ENCODE measurements at places on chromosomes 3 and 15.
A peak's percentile ranks its signal among the peaks of the same experiment; 100 is the strongest.

DNA sequence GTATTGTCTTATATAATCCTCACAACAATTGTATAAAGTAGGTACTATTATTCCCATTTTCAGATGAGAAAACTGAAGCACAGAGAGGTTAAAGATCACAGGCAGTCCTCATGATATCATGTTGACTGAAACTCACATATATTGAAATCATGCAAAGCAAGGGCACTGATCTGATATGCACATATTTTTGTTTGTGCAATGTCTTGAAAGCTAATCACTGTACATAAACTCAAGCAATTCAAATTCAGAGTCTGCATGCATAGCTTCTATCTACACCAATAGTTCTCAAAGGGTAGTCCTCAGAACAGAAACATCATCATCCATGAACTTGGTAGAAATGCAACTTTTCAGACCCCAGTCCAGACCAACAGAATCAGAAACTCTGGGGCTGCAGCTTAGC is 119.2 kb upstream of the STT3B start:
- DNase-seq = no peak

DNA sequence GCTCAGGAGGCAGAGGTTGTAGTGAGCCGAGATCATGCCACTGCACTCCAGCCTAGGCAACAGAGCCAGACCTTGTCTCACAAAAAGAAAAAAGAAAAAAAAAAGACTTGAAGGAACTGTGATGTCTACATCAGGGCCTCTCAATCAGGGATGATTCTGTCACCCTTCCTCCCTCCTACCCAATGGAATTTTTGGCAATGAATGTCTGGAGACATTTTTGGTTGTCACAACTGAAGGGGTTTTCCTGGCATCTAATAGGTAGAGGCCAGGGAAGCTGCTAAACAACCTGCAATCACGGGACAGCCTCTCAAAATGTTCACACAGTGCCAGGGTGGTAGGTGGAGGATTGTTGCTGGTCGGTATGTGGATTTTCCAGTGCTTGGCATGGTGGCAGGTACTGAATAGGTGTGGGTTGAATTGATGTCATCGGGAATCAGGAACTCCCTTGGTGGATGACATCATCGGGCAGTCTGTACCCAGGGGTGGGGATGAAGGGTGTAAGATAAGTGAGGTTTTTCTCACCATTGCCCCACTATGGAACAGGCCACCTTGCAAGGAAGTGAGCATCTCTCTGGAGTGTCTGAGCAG is 71.3 kb downstream of the MESD start:
- DNase-seq = no peak

DNA sequence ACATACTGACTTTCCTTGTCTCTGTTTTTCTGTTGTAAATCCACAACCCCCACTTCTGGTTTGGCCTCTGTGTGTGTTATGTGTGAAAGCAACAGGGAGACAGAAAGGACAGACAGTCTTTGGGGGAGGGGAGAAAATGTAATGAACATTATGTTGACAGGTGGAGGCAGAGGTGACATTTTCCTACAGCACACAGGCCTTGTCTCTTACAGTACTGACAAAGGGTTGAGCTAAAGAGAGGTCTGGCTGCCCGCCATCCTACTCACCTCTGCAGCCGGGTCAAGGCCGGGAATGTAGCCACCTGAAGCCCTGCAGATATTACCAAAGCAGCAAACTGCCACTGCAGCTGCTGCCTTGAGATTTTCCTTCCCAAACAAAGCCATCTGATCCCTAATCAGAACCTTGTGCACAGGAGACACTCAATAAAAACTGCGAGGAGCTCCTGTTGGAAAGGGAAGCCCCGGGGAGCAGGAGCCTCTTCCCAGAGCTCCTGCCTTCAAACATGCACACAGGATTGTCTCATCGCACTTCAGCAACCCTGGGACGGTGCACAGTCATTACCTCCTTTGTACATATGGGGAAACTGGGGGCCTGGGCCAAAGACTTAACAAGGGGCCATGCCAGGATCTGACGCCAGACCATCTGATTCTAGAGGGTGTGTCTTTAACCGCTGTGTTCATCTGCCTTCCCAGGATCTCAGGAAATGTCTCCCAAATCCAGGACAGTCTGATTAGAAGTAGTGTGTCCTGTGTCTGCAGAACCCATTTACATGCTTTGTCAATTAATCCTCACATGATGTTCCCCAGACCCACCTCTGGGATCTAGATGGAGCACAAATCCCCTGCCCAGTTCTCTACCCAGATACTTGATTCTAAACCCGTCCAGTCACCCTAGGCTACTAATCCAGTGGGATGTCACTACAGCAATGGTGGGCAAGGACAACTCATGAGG is 14.2 kb downstream of the MYO5C start:
- DNase-seq = no peak

GRCh38 chr15:43100971-43101370 is 4.9 kb downstream of the UBR1 start:
- no peak for DNase-seq

GRCh38 chr3:100086401-100086800 is 27.9 kb downstream of the FILIP1L start:
- DNase-seq = no peak

- DNase-seq = no peak
Observed at GRCh38 chr3:6861625-6862000, 698 bp downstream of the GRM7 start.

GRCh38 chr15:71052356-71052755 is 62.9 kb upstream of the THSD4 start:
- DNase-seq = no peak

DNA sequence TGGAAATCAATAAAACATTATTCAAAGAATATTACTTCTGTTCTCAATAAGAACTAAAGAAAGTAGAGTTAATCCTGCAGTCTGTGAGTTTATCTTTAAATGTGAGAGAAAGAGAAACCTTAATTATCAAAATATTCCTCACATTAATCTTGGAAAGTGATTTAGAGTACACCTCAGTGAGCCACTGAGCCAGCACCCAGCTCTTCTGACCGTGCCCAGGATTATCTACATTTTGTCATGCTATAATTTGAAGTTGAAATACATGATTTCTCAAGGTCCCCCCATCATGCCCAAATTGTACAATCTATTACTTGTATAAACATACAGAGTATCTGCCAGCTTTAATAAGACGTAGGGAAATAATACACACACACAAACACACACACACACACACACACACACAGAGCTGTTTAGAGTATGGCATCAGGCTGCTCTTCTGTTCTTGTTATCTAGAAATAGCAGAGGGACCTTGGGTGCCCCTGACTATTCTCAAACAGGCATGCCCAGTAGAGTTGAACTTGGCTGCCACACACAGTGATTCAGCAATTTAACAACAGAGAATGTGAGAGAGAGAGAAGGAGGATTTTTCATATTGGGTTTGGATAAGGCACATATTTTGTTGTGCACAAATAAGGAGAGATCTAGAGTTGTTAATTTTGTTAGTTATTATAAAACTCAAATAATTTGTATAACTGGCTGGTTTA is 74.4 kb downstream of the P2RY1 start:
- DNase-seq = no peak

GRCh38 chr3:156029208-156029607 is 91.2 kb upstream of the KCNAB1 start:
- DNase-seq = no peak

- DNase-seq = no peak
Observed at GRCh38 chr15:87871258-87871681, 385.3 kb downstream of the NTRK3 start.

- DNase-seq = no peak
Observed at GRCh38 chr3:172355836-172356235, 92.4 kb downstream of the GHSR start.

- DNase-seq = no peak
Observed at GRCh38 chr3:45152307-45152706, 6.1 kb upstream of the CDCP1 start.

- DNase-seq = no peak
Observed at GRCh38 chr3:14433106-14433505, 30.7 kb downstream of the SLC6A6 start.

DNA sequence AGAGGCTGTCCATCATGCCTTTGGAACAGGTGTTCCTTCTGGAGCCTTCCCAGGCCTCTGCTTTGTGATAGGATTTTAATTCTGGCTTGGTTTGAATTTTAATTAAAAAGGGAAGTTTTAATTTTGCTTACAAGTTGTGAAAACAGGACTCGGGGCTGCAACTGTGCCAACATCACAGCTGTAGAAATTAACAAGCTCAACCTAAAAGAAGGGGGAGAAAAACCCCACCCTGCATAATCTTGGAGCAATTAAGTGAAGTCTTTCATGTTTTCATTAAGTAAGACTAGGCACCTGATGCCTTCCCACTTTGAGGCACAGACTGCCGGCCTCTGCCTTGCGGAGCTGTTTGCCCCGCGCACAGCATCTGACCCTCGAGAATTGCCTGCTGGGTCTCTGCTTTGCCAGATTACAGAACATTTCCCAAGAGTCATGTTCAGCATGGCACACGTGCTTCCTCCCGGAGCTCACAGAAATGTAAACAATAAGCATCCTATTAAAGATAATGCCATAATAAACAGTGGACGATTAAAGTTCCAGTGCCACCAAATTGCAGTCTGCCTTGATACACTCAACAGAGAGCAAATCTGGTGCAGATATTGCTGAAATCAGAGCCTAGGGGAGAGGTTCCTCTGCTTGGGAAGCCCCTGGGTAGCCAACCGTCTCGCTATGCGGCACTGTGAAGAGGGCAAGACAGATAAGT is 364.2 kb downstream of the LRTM1 start:
- no peak for DNase-seq

DNA sequence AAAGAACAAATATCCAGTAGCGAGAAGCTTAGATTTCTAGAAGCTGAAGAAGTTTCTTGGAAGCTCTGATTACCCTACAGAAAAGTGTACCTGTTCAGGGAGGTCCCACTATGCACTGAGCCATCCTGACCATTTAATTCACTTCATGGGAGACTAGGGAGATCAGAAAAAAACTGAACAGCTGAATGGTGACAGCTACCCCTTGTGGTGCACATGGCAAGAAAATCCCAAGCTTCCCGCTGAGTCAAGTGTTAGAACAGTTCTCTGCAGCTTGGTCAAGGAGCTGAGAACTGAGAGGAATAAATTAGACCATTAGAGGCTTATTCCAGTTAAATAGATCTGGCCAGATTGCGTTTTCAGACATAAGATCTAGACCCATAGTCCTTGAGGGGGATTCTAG is 197.2 kb upstream of the VEPH1 start:
- no peak for DNase-seq

DNA sequence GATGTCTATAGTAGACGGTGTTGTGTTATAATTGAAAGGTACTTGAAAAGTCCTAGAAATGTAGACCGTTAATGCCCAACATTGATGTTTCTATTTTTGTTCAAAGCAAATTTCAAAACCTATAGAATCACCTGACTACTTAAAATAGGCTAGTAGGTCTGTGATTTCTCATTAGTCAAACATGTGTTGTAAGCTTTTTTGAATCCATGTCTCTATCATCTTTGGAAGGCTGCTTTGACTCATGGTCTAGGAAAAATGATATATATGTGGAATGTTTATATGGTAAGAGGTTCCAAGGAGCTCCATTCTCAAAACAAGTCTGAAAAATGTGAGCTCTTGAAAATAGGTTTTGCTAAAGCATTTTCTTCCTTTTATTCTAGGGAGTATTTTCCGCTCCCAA is 375.3 kb downstream of the LPP start:
- no peak for DNase-seq

DNA sequence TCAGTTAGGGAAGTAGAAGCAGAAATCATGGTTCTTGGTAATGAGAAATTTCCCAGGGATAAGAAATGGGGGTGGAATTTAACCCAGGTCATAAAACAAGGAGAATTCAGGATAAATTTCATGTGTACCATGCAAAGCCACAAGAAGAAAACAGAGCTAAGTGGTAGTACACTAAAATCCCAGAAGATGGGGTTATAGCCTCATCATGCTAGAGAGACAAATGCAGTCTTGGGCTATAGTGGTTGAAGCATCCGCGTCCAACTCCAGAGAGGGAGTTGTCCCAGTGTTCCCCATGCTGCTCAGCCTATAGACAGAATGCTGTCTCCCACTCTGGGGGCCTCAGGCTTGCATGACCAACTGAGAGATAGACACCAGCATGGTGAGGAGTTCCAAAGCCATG is 36.2 kb upstream of the CLRN1 start:
- DNase-seq = no peak

GRCh38 chr3:46903341-46904302 is 26.1 kb downstream of the PTH1R start:
- DNase-seq = no peak

DNA sequence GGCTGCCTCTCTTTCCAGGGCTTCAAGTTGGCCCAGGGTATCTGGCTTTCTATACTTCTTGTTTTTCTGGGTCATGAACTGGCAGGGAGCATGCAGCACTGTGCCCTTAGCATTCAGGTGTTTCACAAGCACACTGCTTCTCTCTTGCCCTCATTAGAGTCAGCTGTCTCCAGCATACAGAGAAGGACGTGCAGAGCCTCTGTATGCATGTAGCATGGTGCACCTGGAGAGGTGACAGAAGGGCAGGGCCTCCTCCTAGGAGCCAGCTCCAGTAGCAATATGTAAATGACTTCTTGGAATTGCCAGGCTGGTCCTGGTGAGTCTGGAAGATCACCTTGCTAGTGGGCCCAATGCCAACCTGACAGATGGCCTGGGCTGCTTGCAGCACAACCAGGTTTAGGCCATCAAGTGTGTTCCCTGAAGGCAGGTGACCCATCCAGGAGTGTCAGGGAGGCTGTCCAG is 44.8 kb upstream of the ATP2C1 start:
- DNase-seq = peak; percentile 93

DNA sequence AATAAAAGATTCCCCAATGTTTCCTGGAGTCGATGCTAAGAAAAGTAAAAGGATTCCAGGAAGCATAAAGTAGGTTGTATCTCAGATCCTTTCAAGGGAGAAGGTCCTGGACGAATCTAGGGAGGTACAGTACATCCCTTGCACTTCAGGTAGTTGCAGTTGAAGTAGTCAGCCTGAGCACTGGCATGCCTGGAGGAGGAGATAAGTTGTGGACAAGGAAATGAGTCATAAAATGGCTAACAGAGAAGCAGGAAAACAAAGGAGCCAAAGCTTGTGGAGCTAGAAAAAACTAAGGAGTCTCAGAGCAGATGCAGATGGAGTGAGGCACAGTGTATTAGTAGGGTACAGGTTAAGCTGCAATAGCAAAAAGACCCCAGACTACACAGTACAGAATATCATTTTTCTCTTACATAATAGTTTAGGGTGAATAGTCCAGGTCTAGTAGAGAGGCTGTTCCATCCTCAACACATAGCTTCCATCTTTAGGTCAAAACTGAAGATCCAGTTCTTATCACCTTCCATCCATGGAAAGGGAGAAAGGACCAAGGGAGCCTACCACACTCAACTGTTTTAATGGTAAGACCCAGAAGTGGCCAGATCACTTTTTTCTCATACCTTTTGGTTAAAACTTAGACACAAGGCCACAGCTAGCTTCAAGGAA is 41.3 kb downstream of the COL6A5 start:
- no peak for DNase-seq

DNA sequence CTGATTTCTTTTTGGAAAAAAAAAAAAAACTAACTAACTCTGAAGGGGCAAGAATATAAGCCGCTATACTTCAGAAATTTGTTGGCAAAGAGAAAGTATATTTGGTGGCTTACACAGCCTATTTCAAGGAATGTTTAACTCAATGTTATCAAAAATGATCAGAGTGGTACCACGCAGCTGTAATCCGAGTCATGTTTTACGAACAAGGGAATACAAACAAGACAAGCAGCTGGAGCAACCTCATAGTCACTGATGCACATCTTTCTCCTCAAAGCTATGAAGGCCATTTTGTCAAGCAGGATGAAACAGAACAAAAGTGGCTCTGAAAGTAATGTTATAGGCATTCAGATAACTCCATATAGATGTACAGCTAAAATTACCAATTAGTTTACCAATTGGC is 81.2 kb downstream of the SCAPER start:
- peak; percentile 58 for DNase-seq
